ENCODE measurements at places on chromosomes 1 and 21. TPM values are rescaled to one million over a fixed set of nuclear protein-coding genes. Genes with fewer than 3 reads are reported as not detected.

DENND2D gene
- total RNA-seq = 3.7 TPM

FCRL6 gene
- total RNA-seq = not detected

DNAH14 gene
- 2.7 TPM for total RNA-seq

UBE2U gene
- not detected for total RNA-seq

RGS18 gene
- total RNA-seq = not detected

C1QA gene
- not detected for total RNA-seq

RERE gene
- total RNA-seq = 17.5 TPM

NPHS2 gene
- total RNA-seq = not detected

All from cardiac atrium fibroblast (primary cell).